Activated CD4-positive, alpha-beta T cell treated with anti-CD3 and anti-CD28 coated beads for 36 hours (primary cell): ENCODE measurements at places on chromosomes 7 and 10.

GRCh38 chr7:29442146-29442545 is 121.5 kb upstream of the PRR15 start:
- DNase-seq, result no peak

GRCh38 chr7:98771519-98771918 is 98.3 kb downstream of the TMEM130 start:
- no peak for DNase-seq

GRCh38 chr7:140831724-140832123 is 93.0 kb downstream of the BRAF start:
- DNase-seq, result no peak

GRCh38 chr10:43209074-43209455 is 57.8 kb downstream of the RASGEF1A start:
- DNase-seq, result no peak

GRCh38 chr7:116290740-116291139 is 80.4 kb downstream of the TES start:
- no peak for DNase-seq

DNA sequence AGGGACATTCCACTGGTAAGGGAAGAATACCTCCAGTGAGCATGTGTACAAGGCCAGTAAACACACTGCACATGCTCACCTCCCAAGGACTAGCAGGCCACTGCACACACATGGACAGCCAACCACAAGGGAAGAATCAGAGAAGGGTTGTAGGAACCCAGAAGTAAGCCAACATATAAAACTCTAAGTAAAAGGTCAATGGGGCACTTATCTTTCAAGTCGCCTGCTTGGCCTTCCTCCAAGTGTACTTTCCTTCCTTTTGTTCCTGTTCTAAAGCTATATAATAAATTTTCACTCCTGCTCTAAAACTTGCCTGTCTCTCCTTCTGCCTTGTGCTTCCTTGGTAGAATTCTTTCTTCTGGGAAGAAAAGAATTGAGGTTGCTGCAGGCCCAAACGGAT is 33.0 kb downstream of the ORC5 start:
- DNase-seq, result no peak

- peak; percentile 92 for DNase-seq
Measured at GRCh38 chr10:110918269-110918642, 724 bp downstream of the BBIP1 start.
